ENCODE measurements at places on chromosomes 6 and 20.
A peak's percentile ranks its signal among the peaks of the same experiment; 100 is the strongest.

- no peak for DNase-seq
Measured at GRCh38 chr6:92942549-92942948, 476.8 kb downstream of the EPHA7 start.

DNA sequence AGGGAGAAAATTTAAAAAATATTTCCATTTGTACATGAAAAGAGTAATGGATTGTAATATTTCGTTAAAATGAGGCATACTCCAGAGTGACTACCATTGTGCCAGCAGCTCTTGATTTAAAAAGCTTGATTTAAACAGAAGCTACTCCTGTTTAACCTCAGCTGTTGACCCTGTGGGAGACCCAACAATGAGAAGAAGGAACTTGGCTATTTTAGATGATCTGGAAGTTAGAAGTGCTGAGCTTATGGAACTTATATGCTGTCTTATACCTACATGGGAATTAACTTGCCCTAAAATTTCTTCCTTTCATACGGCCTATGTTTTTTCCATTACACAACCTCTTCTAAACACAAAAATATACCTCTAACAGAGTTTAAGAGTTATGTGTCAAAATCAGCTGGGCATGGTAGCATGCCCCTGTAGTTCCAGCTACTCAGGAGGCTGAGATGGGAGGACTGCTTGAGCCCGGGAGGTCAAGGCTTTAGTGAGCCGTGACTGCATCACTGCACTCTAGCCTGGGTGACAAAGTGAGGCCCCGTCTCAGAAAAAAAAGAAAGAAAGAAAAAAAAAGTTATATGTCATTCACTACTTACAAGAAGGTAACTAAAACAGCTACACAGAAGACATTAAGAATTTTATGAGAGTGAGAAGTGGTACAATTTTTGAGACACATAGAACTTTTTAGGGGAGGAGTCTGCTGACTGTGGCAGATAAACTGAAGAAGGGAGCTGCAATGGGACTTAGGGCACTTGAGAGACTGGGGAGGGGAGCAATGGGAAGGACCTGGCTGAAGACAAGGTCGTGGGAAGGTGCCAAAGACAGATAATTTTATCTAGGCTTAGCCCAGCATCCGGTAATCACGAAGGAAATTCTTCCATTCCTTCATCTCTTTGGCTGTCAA is 139.9 kb downstream of the MYB start:
- DNase-seq: no peak

GRCh38 chr6:32149092-32149755 is 2.5 kb downstream of the PRRT1 start:
- no peak for DNase-seq

- no peak for DNase-seq
Measured at GRCh38 chr6:138416206-138416605, 12.2 kb downstream of the HEBP2 start.

DNA sequence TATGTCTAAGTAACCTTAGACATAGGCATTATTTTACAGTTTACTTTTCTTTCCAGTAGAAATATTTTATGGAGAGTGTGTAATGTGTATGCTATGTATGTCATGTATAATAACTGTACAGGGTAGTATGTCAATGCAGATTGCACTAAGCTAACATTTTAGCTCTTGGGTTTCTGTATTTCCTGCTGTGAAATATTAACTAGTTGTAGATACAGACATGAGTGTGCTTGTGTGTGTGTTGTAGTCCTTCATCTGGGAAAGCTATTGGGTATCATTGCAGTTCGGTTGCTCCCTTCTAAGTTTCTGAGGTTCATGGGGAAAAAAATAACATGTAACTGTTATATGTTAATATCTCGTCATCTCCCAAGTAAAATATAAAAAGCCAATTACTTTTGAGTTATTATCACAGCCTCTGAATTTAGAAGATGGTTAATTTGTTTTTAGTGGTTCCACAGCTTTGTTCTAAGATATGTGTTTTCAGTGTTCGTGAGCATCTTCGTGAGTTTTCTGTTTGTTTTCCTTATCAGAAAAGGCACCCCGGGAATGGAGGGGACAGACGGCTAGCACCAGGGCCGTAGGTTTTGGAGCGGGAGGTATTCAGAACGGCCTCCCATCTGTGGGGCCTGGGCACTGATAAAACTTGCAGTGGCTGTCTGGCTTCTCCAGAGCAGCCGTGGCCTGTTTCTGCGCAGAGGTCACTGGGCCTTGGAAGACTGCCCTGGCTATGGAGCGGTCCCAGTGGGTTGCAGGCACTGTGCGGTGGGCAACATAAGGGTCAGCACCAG is 215.0 kb downstream of the ARID1B start:
- no peak for DNase-seq

DNA sequence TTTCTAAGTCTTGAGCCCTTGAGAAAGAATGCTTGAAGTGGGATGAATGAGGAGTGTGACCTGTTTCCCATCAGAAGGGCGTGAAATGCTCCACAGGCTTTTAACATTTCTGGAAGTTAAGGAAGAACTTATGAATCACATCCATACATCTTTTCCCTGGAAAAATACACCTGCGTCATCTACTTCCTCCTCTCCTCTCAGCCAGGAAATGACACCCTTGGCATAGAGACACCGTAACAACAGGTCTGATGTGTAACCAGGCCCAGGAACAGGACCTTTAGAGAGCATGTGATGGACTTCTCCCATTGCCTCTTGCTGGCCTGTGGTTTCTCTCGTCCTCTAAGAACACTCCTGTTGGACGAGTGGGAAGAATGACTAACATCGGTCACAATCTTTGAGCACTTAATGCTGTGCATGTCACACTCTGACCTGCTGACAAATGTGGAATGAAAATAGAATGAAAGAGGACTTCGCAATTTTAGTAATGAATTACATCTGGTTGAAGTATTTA is 28.5 kb upstream of the CITED2 start:
- DNase-seq: no peak

- no peak for DNase-seq
Measured at GRCh38 chr20:10316582-10316981, 98.0 kb downstream of the SNAP25 start.

GRCh38 chr20:30985386-30985785 is 272.1 kb upstream of the DEFB115 start:
- DNase-seq: no peak

DNA sequence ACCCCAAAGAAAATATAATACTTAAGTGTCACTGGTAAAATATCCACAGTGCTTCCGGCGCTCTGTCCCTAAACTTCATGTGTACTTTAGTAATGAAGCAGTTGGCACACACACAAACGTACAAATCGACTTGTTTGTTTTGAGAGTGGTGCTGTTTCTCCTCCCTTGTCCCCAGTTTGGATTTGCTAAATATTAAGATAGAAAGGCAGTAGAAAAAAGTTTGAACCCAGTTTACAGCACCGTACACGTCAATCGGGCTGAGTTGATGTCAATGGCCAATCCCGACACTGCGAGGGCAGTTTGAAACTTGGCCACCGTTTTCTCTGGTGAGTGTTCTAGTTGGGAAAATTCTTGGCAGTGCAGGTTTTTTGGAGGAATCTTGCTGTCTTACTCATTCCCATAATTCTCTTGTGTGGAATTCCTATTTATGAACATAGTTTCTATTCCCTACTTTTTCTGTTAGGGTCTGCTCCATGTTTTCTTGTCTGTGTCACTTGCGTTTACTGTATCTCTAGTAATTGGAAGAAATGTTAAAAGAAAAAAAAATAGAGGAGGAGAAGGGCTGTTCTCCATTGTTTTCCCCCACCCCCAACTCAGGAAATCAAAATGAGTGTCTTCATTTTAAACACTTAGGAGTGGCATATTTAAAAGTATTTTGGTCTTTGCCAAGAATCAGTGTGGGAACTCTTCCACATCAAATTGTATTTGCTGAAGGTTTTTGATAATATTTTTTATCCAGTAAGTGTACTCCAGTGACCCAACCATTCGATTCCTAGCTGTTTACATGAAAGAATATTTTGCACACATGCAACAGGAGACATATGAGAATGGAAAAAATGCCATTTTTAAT is 72.3 kb downstream of the OR2B2 start:
- no peak for DNase-seq

DNA sequence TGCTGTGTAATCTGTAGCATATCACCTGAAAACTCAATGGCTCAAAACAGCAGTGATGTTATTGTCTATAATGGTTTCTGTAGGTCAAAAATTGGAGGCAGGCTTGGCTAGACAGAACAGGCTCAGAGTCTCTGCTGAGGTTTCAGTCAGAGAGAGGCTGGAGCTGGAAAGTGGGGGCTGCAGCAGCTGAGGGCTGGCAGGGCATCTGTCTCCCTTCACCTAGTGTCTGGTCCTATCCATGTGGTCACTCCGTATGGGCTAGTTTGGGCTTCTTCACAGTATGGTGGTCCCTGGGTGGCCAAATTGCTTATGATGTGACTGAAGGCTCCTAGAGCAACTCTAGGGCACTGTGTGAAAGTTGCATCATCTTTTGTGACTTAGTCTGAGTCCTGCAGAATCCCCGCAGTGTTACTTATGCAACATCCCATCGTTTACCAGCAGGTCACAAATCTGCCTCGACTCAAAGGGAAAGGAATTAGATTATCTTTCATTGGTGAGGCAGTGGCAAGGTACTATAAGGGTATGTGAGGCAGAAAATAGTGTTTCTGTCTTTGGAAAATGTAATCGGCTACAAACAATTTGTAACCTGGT is 497.0 kb downstream of the EPHA7 start:
- DNase-seq: no peak

GRCh38 chr20:13990465-13990864 is at the start of gene SEL1L2:
Gene SEL1L2, minus strand, starts transcription at chr20:13990614. Its CDS starts 80 bp downstream, at chr20:13990534.
- DNase-seq: no peak

GRCh38 chr6:119881416-119881815 is 531.9 kb upstream of the MAN1A1 start:
- DNase-seq: no peak

GRCh38 chr6:142932889-142933288 is 12.1 kb downstream of the HIVEP2 start:
- no peak for DNase-seq

DNA sequence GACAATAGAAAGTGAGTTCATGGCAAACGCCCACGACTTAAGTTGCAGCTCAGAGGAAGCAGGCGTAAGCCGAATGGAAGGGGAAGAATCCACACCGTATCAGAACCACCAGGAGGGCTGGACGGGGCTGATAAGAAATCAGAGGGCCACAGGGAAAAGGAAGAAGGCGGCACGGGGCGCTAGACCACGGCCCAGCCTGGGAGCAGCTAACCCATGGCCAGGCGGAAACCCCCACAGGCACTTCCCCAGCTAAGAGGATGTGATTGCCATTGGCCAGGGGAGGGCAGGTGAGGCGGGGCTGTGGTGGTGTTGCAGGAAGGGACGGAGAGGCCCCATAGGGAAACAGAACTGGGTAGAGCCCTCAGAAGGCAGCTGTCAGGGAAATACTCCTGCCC is 174.0 kb upstream of the AFDN start:
- DNase-seq: no peak

DNA sequence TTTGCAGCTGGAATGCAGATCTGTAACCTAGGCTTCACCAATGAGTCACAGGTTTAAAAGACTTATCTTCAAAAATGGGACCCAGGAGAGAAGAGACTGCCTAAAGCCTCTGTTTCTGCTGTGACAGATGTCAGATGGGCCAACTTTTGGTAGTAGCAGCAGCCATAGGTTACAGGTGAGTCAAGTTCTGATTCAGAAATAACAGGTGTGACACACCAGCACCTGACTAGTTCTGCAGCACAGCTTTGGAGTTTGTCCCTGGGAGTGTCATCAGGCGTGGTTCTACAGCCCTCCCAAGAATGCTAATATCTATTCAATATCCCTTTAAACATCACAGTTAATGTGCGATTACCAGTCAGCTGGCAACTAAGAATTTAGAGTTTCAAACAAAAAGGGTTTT is 121.9 kb upstream of the BTN3A2 start:
- no peak for DNase-seq

DNA sequence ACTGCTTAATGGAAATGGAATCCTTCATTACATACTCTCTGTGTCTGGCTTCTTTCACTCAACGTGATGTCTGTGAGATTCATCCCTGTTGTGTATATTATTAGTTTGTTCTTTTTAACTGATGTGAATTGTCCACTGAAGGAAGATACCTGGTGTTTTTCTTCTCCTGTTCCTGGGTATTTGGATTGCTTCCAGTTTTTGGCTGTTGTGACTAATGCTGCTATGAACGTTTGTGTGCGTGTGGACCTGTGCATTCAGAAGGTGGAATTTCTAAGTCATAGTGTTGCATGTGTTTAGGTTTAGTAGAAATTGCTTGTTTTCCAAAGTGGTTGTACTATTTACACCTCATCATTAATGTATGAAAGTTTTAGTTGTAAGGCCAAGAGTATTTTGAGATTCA is 3.8 kb downstream of the TULP4 start:
- no peak for DNase-seq

GRCh38 chr6:31900917-31901414 is 920 bp downstream of the ZBTB12 start:
- no peak for DNase-seq

- no peak for DNase-seq
Measured at GRCh38 chr6:89984926-89985750, 90.9 kb downstream of the GJA10 start.

DNA sequence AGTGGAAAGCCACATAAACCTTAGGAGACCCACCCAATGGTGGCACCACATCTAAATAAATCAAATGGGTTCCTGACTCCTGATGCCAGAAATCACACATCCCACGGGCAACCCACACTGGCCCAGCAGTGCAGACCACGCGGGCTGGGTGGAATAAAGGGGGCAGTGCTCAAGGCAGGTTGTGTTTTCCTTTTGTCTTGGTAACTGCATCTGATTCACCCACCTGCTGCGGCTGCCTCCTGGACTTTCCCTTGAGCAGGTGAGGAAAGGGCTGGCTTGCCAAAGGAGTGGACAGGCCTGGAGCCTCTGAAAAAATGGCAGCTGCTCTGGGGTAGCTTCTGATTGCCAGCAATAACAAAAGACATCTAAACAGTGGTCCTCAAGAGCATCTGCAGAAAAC is 119.5 kb upstream of the KCNK16 start:
- no peak for DNase-seq

GRCh38 chr6:138103871-138104270 is 3.3 kb downstream of the PERP start:
- no peak for DNase-seq

- DNase-seq: no peak
Measured at GRCh38 chr6:122872311-122872710, 83.3 kb downstream of the SMPDL3A start.

- DNase-seq: no peak
Measured at GRCh38 chr6:106974999-106975737, 639 bp upstream of the CD24 start.

DNA sequence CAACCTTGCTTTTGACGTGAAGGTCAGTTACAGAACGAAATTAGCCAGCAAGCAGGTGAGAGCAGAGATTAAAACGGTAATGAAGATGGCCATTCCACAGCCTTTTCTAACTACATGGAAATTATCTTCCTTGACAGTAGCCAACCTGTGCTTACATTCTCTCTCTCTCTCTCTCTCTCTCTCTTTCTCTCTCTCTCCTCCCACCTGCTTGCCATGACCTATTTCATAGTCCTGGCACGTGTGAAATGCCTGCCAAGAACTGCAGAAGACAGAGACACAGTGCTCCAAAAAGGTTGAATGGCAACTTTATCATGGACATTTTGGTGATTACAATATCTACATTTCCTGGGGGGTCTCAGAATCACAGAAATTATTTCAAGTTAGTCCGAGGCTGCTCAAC is 38.5 kb upstream of the SALL4 start:
- no peak for DNase-seq

- DNase-seq: no peak
Measured at GRCh38 chr6:31979238-31979898, 2.5 kb upstream of the C4A start.

GRCh38 chr6:143449714-143450452 is 612 bp downstream of the ADAT2 start:
- DNase-seq: peak; percentile 21
